ENCODE measurements at places on chromosomes 1 and 21.

DNA sequence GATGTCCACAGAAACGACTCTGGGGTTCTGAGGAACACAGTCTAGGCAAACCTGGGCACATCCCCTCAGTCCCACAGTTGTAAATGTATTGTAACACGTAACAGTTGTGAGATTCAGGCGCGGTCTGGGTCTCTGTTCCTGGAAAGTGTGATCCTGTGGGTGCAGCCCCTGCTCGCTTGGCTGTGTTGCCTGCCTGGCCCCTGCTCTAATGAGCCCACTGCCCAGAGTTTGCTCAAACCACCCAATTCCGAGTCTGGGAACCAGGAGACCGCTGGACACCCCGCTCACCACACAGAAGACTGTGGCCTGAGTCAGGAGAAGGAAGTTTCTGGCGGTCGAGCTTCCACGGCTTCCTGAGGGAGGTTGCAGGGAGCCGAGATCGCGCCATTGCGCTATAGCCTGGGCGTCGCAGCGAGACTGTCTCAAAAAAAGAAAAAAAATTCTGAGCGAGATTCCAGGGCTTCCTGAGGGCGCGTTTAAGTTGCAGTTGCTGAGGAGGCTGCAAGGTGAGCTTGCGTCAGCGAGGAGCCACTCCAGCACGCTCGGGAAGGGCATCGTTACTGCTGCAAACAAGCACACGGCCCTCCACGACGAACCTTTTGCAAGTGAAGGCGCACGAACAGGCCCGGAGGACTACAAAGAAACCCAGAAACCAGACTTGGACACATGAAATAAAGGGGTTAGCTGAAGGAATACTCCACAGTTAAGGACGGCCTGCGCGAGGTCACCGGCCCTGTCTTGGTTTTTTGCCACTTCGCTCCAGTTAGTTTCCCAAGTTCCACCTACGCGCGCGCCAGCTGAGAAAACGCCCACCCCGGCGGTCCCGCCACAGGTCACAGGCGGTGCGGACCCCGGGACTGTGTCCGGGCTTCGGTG lies 1.1 kb downstream of the C21orf58 start:
- no peak for DNase-seq

DNA sequence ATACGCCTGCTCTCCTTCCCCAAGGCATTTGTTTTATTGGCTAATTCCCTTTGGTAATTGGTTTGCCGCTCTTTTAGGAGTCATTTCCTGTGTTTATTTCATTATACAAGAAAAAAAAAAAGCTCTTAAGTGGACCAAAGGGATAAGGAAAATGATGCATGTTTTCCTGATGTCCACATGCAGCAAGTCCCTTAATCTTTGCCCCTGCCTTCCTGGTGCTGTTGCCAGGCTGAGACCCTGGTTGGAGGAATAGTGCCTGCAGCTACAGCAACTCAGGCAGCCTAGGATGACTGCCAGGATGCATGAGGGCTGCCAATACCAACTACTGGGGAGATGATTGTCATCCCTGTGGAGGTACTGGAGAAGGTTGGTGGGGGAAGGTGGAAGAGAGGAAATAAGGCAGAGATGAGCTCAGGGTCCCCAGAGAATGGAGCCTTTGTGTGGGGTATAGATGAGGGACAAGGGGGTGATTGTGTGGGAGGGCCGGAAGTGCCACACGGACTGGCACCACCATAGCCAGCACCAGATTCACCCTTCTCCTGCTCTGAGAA lies 6.1 kb upstream of the GATAD2B start:
- no peak for DNase-seq

GRCh38 chr1:31620631-31621497 lies 3.4 kb downstream of the HCRTR1 start:
- DNase-seq: no peak

DNA sequence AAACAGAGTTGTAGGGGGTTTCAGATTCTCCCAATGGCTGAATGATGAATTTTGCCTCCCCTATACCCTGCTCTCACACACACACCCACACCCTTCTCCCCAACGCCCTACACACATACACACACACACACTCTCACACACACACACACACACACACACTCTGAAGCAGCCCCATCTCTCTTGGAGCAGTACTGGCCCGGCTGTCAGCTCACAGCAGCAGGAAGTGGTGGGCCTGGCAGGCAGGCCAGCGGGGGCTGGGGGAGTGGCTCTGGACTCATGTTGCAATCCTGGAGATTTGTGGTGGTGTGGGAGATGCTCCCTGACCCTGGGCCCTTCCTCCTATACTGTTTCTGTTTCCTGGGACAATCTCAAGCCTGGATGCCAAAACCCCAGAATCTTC lies 2.2 kb downstream of the IKBKE start:
- DNase-seq: no peak

GRCh38 chr1:212062832-212063438 lies 27.4 kb downstream of the DTL start:
- no peak for DNase-seq

GRCh38 chr1:84412316-84412942 lies 14.1 kb downstream of the DNASE2B start:
- DNase-seq: no peak

- DNase-seq: no peak
Measured at GRCh38 chr1:107247679-107248078, 106.8 kb downstream of the NTNG1 start.

DNA sequence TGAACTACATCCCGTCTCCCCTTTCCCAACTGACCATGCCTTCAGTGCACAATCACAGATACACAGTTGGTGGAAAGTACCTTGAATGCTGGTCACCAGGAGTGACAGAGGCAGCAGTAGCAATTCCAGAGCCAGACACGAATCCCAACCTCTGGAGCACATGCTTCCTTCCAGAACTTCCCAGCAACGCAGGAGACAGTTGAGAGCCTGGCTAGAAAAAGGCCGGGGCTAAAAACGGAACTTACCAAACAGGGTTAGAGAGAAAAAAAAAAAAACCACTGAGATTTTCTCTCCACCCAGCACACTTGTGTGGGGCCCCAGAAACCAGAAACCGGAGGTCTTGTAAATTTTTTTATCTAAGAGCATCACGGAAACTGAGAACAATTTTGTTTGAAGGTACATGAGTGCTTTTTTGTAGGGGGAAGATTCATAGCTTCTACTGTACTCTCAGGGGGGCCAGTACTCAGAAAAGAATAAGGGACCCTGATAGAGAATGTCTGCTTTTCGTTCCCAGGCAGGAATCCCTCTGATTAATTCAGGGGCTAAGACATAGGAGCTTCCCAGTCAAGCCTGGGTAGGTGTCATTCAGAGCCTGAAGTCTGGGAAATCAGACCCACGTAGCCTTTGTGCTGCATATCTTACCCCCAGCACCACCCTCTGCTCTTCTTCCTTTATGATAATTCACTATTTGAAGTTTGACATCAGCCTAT lies at the start of gene CD48:
CD48 (minus strand) TSS at position 221 of the 710 bp plus-strand sequence; CDS start at position 162, 59 bp downstream.
- no peak for DNase-seq

GRCh38 chr1:64453688-64454087 lies 16.2 kb upstream of the CACHD1 start:
- no peak for DNase-seq

All from NCI-H1930 (cell line).